ENCODE measurements at places on chromosomes 6 and 20. TPM values are rescaled to one million over a fixed set of nuclear protein-coding genes. Genes with fewer than 3 reads are reported as not detected.

GSTA3 gene
- not detected for total RNA-seq

C6orf163 gene
- 2.7 TPM for total RNA-seq

KIAA1755 gene
- 5.0 TPM for total RNA-seq

HDGFL1 gene
- not detected for total RNA-seq

DNA sequence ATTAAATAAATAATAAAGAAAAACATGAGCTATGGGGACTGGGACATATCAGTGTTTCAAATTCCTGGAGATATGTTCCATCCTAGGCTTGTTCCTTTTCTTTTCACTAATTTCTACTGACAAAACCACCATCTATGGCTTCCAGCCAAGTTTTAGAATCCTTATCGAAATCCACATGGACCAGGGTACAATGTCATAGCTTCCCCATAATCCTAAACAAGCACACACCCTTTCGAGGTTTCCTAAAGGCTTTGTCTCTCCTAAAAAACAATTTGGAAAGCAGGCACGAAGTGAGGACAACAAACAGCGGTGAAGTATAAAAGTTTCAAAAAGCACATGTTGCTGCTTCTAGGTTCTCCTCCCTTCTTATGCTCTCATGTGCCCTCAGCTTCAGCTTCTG, 13.3 kb upstream of the DST start:
- no peak for DNase-seq

- DNase-seq, result no peak
Observed at GRCh38 chr20:36392989-36393388, 86.8 kb downstream of the DLGAP4 start.

DNA sequence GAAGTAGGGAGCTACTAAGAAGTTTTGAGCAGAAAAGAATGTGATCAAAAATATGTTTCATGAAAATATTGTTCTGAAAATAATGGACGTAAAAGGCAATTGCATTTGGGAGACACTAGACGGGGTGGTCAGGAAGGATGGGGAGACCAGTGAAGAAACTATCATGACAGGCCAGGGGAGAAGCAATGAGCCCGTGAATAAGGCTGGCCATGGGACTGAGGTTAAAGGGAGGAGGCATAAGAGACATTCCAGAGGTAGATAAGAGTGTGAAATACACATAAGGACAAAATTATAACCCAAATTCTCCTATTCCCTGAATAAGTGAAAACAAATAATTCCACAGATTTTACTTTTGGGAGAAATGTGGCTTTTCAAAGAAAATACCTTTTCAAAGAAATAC, 51.7 kb downstream of the MARCKS start:
- no peak for DNase-seq

All from tongue (tissue), 3 donors.